ENCODE measurements at places on chromosomes 5 and 9.
A peak's percentile ranks its signal among the peaks of the same experiment; 100 is the strongest.

- peak; percentile 73 for DNase-seq
Measured at GRCh38 chr9:33227008-33227398, 13.0 kb upstream of the SPINK4 start.

DNA sequence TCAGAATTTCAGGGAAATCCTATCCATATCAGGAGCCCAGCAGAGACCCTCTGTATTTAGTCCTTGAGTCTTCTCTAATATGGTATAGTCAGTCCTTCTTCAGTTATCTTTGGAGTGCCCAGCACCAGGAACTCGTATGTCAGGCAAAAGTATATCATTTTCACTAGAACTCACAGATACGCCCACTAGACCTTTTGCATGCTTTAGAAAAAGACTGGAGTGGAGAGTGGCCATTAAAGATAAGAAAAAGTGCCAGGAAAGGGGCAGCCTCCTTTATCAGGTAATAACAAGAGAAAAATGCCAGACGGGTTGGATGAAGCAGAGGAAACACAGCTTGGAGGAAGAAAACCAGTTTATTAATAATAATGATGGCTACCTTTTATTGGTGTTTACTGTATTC, 63.5 kb downstream of the GPR21 start:
- DNase-seq = no peak

DNA sequence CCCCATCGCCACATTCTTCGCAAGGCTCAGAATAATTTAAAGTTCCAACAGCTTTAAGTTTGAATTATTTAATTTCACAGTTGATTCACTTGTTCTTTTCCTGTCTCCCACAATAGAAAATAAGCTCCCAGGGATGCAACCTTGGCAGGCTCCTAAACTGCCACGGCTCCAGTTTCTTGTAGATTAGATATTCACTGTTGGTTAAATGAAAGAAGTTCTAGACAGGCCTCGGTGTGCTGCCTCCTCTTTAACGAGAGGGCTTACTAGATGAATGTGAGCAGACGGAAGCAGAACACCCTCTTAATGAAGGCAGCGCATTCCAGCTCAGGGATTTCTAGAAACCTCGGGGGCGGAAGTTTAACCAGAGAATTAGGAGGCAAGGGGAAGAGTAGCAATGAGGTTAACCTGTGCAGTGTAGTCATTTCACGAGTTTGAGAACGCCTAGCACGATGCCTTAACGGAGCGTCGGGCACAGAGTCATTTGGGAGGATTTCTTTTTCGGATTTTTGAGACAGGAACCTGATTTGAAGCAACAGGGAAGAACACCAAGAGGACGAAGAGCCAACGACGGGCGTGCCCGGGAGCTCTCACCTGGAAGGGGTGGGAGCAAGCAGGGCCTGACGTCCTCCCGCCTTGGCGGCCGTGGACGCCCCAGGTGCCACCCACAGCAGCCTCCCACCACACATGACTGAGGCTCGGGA, 637 bp upstream of the SMC5 start:
- DNase-seq = peak; percentile 32

DNA sequence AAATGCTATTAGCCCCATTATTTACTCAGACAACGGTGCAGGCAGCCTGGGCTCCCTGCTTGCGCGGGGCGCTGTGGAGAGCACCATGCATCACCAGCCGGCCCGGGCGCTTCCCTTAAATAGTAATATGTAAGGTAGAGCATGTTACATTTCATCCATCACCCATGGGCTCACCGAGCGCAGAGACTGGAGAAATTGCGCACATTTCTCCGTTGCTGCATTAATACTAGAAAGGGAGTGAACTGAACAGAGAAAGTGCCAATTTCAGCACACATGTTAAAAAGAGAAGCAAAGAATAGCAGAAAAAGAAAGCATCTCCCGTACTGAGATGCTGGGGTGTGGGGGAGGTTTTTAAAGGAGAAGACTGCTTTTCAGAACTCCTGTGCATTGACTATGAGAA, 400.3 kb downstream of the ZSWIM6 start:
- DNase-seq = no peak

DNA sequence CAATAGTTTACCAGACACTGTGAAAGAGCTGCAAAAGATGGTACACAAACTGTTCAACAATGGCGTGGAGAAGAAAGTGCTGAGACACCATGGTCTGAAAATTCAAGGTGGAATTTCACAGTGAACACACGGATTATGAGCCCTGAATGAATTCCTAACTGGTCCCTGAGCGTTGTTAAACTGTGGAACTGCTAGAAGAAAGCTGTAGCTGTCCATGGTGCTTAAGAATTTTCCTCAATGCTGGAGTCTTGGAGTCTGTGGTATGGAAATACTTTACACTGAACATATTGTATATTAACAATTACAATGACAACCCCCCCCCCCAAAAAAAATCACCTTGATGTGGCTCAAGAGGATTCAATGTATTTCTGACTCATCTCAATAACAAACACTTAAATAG, 68.5 kb downstream of the SLC24A2 start:
- DNase-seq = no peak

GRCh38 chr9:14212077-14212476, 101.9 kb downstream of the NFIB start:
- no peak for DNase-seq

- peak; percentile 70 for DNase-seq
Measured at GRCh38 chr5:141618030-141618803, 583 bp downstream of the DIAPH1 start.

- DNase-seq = no peak
Measured at GRCh38 chr9:75150512-75150911, 62.2 kb downstream of the OSTF1 start.

DNA sequence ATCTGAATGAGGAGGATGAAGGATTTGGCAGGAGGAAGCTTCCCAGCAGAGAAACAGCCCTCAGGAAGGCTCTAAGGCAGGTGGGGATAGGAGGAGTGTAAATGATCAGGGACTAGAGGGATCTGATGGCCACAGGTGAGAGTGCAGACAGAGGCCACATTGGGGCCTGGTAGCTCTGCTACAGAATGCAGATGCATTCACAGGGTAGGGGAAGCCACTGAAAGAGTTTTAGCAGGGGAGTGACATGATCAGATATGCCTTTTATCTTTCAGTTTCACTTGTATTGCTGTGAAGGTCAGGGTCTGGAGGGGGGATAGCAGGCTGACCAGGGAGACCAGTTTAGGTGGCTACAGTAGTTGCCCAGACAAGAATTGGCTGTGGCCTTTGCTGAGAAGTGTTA, 3.0 kb downstream of the TXNDC15 start:
- DNase-seq = no peak

GRCh38 chr9:79353856-79354520, 217.8 kb upstream of the TLE4 start:
- DNase-seq = no peak

- no peak for DNase-seq
Measured at GRCh38 chr5:151470439-151470838, 23.0 kb downstream of the SLC36A1 start.

DNA sequence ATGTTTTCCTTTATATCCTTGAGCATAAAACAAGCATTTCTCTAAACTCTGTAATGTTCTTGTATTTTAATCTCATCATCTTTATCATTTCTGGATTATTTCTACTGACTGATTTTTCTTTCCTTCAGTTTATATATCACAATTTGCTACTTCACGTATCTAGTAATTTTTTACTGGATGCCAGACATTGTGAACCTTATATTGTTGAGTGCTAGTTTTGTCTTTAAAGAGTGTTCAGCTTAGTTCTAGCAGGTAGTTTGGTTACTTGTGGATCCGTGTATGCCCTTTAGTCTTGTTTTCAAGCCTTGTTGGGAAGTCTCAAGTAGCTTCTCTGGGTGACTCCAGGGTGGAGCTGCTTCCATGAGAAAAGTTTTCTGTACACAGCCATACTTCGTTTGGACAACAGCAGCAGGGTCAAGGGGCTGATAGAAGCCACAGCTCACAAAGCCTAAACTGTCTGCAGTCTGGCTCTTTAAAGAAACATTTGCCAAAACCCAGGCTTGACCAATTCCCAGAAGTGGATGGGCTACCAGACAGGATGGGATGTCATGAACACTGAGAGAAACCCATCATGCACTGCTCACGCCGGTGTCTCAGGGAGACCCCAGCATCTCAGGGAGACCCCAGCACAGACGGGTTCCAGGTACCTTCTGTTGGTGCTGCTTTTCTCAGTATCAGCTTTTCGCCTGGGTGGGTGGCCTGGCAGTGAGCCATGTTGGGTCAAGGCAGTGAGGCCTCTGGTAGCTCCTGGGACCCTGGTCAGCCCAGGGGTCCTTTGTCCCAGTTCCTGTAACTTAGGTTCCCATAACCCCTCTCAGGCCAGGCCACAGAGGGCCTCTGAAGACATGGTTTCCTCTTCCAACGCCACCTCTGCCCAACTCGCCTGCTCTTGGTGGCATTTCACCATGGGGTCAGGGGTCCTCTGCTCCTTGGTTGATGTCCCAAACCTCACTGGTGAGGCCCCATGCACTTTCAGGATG, 29.1 kb downstream of the TRIP13 start:
- no peak for DNase-seq

DNA sequence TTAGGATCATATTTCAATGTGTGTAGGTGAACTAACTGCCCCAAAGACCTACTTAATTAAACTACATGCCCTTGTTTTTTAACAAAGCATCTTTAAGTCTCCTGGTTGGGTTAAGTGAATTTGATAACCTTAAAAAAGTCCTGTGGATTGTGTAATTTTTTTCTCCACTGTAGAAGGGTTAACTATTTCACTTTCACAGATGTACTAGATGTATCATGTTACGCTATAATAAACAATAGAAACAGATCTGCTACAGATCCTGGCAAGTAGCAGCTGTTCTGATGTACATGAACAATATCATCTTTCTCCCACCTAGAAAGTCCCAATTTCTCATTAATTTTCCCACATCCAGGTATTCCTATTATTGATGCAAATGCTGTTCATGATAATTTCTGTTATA, 18.9 kb downstream of the KIF24 start:
- DNase-seq = no peak

DNA sequence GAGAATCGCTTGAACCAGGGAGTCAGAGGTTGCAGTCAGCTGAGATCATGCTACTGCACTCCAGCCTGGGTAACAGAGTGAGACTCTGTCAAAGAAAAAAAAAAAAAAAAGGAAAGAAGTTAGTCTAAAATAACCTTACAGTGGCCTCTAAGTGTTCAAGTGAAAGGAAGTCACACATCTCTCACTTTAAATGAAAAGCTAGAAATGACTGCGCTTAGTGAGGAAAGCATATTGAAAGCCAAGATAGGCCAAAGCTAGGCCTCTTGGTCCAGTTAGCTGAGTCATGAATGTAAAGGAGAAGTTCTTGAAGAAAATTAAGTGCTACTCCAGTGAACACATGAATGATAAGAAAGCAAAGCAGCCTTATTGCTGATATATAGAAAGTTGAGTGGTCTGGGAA, 38.1 kb downstream of the ITGA1 start:
- DNase-seq = no peak

GRCh38 chr5:140094889-140095288, 19.0 kb upstream of the PURA start:
- DNase-seq = no peak

- no peak for DNase-seq
Measured at GRCh38 chr5:174523311-174524071, 200.9 kb upstream of the MSX2 start.

GRCh38 chr9:131117762-131118145, 7.6 kb upstream of the NUP214 start:
- DNase-seq = no peak

DNA sequence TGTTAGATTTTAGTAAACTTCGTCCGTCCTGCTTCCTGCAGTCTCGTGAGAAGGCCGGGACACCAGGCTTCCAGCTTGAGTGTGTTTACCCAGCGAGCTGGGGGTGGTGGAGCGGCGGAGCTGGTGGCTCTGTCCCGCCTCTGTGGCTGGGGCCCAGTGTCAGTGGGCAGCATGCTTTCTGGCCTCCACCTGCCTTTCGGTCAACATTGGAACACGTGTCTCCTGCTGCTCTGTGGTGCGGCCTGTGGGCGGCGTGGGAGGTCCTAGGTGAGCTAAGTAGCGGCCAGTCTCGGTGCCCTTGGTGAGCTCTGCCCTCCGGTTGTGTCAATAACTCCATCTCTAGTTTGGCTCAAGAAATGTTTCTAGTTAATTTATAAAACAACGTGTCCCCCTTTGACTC, 125.9 kb downstream of the GADD45G start:
- no peak for DNase-seq

DNA sequence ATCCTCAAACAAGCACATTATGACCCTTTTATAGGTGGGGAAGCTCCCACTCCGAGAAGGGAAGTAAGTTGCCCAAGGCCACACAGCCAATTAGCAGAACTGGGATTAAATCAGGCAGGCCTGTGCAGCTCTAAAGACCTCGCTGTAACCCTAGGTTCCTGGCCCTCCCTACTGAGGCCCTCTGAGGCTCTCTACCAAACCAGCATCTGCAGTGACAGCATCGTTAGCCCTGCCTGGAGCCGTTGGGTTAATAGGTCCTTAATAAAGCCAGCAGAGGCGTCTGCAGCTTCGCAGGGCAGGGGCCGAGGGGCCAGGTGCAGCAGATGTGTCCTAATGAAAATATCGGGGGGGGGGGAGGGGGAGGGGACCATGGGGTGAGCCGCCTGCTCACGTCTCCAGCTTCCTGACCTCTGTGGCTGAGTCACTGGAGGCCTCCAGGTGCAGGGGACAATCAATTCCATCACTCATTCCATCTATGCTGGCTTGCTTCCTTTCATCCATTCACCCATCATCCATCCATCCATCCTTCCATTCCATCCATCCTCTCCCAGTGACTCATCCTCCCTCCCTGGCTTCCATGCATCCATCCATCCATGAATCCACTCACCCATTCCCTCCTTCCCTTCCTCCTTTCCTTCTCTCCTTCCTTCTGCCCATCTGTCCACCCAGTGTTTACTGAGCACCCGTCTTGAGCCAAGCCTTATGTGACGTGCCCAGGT, 203.9 kb downstream of the C9orf50 start:
- DNase-seq = no peak

DNA sequence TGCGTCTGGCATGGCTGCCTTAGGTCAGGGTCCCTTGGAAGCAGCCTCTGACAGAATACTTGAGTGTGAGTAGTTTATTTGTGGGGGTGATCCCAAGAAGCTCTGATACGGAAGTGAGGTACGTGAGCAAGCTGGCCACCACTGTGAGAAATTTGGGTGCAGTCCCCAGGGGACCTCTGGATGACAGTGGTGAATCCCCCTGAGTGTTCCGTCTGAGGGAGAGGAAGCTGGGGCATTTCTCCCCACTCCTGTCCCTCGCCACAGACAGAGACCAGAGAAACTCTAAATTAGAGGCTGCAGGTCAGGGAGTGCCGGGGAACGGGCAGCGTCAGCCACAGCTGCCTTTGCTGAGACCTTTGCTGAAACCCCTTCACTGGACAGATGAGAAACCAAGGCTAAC, 155.9 kb upstream of the COL5A1 start:
- peak; percentile 27 for DNase-seq

DNA sequence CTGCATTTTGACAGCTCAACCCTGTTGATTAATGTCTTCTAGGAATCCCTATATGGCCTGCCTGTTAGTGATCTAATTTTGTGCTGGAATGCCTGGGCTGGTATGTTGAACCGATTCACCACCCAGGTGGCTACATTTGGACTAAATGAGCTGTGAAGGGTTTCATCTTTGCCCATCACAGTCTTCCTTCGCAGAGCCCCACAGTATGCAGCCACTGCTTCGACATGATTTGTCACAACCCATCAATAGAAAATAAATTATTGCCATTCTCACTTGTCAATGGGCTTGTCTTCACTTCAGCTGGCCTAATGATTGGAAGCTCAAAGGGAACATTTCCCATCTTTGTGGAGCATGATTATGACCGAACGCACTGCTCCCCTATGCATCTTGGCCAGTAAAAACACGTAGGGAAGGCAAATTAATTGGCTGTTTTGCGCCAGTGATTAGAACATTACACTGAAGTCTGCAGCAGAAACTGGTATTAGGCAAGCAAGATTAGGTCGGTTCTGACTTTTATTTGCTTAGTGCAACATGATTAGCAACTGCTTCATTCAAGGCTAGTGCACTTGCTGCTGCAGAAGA, 408.5 kb downstream of the KIAA0825 start:
- DNase-seq = no peak
